ENCODE measurements at places on chromosomes 4 and X.

- peak; percentile 60 for DNase-seq
Observed at GRCh38 chrX:16870862-16871815, 977 bp upstream of the RBBP7 start.

GRCh38 chrX:129239371-129239770 lies 283.9 kb downstream of the SMARCA1 start:
- no peak for DNase-seq

GRCh38 chrX:111309083-111309482 lies 38.8 kb upstream of the CAPN6 start:
- DNase-seq, result no peak

DNA sequence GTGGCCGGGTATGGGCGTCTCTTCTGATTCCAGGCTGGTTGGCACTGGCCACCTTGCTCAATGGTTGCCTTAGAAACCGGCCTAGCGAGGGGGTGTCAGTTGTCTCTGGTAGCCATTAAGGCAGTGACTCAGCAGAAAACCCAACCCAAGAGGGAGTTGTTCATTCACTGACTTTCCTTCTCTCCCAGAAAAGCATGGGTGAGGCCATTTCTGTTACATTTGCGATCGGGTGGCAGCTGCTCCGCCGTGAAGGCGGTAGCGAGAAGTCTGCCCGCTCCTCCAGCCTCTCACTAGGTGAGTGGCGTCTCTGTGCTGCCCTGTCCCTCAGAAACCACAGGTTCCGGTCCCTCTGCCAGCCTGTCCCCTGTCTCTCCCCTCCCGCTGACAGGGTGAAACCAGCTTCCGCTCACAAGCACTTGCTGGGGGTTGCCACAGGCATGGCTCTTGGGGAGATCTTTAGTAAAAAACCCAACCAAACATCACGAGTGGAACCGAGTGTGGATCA lies 17.4 kb downstream of the IRAK1 start:
- no peak for DNase-seq

DNA sequence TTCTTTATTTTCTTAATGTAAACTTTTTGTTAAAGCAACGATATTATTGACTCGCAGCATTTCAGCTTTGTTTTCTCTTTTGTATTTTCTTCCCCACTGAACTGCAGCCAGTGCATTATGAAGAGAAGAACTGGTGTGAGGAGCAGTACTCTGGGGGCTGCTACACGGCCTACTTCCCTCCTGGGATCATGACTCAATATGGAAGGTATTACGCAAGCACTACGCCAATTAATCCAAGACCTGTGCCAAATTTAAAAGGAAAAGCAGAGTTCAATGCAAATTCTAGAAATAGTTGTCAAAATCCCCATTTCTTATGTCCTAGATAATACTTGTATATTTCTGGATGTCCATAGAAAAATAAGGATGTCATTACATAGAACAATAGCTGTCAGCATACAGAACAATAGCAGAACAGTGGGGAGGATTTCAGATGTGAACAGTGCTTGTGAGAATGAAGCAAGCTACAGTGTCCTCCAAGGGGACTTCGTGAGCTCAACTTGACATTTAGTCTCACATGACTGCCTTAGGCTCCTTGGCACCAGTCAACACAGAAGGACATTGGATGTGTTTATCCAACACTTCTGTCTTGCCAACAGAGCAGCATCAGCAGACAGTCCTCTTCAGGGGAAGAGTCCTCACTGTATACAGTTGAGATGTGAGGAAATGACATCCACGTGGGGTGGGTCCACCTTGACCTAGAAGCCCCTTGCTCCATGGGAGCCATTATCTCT lies 85.9 kb downstream of the MAOA start:
- no peak for DNase-seq

DNA sequence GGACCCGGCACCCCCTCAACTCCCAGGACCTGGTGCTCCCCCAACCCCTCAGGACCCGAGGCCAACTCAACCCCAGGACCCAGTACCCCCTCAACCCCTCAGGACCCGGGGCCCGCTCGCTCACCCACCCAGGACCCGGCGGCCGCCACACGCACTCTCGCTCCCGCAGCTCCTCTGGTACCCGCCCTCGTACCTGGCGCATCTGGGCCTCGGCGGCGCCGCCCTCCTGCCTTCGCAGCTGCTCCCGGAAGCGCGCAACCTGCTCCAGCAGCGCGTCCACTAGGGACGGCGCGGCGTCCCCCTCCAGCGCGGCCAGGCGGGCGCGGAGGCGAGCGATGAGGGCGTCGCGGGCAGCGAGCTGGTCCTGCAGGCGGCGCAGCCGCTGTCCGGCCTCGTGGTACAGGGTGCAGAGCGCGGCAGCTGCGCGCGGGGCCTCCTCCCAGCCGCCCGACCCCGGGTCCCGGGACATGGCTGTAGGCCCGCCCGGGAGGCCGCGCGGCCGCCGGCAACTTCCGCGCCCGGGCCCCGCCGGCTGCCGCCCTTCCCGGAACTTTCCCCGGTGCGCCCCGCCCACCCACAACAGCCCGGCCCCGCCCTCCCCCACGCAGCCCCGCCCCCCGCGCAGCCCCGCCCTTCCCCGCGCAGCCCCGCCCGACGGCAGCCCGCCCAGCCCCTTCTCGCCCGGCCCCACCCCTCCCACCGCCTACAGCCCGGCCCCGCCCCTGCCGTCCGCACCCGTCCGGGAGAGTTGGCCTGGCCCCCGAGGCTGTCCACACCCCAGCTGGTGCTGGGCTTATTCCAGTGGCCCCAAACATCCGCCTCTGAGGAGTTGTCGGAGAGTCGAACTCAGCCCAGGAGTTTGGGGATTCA lies at the start of gene TNIP2:
Gene TNIP2 (minus strand): TSS at position 516 of the 870 bp plus-strand sequence. CDS start 47 bp downstream, at position 469.
- DNase-seq, result peak; percentile 100

- DNase-seq, result no peak
Observed at GRCh38 chr4:116385583-116385982, 699.8 kb downstream of the TRAM1L1 start.

DNA sequence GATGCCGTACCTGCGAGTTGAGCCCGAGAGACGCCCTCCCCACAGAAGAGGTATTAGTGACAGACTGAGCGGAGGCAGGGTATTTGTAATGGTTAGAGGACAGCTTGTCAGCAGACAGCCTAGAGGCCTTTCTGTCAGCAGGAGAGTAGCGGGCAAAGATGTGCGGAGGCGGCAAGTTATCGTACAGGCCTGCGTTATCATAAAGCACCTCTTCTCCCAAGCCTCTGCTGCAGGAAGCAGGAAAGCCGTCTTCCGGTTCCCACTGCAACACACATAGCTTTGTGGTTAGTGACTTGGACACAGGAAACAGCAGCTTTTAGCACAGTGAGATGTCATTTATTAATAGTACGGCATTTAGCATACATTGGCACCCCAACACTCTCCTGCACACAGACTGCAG lies 158.3 kb downstream of the AFAP1 start:
- DNase-seq, result no peak

GRCh38 chr4:130238121-130238520 lies 1142.2 kb downstream of the C4orf33 start:
- no peak for DNase-seq

All from H7 (cell line).